Eye (tissue), 1 donor: ENCODE measurements at places on chromosomes 16 and 17.

- no peak for DNase-seq
Measured at GRCh38 chr16:55297910-55298479, 26.0 kb upstream of the IRX6 start.

- DNase-seq, result peak; percentile 23
Measured at GRCh38 chr16:80666378-80667250, 125.8 kb downstream of the DYNLRB2 start.

- DNase-seq, result no peak
Measured at GRCh38 chr16:57406881-57407280, 2.3 kb downstream of the CCL17 start.

DNA sequence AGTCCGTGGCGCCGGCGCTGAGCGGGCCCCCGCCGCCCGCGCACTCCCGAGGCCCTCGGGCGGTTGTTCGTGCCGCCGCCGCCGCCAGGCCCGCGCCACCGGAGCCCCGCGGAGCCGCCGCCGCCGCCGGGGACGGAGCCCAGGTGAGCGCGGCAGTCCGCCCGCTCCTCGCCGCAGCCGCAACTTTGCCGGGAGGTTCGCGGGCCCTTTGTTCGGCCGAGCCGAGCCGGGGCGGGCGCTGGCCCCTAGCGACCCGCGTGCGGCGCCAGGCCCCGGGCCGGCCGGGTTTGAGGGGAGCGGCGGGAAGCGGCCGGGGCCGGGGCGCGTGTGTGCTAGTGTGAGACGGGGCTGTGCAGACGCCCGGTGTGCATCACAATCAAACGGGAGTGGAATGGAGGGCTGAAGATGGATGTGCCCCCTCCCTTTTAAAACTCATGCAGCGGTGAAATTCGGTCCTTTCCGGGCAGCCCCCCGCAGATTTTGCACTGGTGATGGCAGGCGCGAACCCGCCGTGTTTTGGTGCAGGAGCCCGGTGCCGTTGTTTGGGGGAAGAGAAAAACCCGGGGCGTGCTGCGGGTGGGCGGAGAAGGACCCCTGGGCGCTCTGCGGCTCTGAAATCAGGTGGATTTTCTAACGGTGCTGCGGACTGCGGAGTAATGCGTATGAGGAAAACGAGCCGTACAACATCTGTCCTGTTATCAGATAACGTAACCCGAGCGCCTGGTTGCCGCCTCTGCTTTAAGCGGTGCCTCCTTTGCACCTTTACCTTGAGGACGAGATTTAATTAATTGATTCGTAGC, 823 bp downstream of the TNRC6C start:
- peak; percentile 71 for DNase-seq

GRCh38 chr17:9473711-9474110, 101.9 kb downstream of the STX8 start:
- DNase-seq, result no peak

DNA sequence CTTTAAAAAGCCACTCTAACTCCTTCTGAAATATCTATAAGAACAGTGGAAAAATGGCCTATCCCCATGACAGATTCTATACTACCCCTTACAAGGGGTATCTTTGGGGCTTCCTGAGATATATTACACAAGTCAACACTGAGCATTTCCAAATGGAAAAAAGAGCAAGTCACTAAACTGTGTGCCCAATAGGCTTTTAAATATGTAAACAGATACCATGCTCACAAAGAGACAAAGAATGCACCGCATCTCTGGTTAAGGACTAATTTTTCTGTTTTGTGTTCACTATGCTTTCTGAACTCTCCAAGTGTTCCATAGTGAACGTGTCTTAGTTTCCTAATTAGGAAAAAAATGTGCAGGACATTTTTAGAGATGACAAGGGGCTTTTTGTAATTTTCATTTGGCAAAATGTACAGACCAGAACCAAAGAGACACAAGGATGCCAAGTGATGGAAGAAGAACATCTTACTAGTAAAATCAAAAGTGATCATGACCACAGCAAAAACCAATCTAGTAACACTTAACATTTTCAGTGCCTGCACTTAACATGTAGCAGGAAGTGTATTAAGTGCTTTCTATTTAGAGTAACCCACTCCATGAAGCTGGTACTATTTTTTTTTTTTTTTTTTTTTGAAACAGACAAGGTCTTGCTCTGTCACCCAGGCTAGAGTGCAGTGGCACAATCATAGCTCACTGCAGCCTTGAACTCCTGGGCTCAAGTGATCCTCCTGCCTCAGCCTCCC, 21.5 kb downstream of the MYH11 start:
- no peak for DNase-seq

GRCh38 chr17:61878984-61879612, 15.8 kb upstream of the BRIP1 start:
- no peak for DNase-seq
